ENCODE measurements at places on chromosomes 13 and 19.

- no peak for DNase-seq
Measured at GRCh38 chr13:97538203-97538602, 104.2 kb downstream of the RAP2A start.

GRCh38 chr19:47271949-47272348 lies 2.7 kb upstream of the INAFM1 start:
- DNase-seq, result no peak

DNA sequence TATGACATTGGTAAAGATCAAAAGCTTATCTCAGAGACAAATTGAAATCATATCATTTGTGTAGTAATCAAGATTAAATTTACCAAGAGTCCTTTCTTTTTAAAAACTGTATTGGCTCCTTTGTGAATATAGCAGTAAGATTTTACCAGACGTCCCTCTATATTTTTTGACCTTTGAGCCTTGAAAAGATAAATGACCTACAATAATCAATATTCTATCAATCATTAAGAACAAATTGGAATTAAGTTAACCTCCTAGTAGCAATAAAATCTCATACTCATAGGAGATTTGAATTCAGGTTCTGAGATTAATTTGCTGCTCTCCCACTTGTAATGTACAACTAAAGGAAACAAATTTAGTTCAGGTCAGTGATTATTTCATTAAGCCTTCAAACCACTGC lies 78.3 kb downstream of the FGF14 start:
- DNase-seq, result no peak

- DNase-seq, result no peak
Measured at GRCh38 chr19:16862826-16863415, 25.9 kb upstream of the F2RL3 start.

DNA sequence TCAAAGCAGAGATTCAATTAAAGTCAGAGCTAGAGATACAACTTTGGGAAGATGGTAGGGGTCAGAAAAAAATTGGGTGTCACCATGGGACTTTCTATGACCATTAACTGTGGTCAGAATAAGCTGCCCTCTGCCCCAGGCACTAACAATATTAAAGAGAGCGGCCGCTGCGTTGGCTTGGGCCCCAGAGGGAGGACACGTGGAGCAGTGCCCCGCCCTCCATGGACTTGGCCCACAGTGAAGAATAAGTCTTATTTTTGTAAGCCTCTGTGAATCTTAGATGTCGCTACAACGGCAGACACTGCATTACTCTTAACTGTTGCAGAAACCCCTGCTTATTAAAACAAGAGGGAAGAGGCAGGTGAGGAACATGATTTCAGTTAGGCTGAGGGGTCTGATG lies 172.7 kb downstream of the UQCRFS1 start:
- DNase-seq, result no peak

GRCh38 chr19:38172001-38172400 lies 52.0 kb downstream of the DPF1 start:
- DNase-seq, result no peak

- DNase-seq, result no peak
Measured at GRCh38 chr13:32791545-32792172, 205.4 kb downstream of the PDS5B start.

- no peak for DNase-seq
Measured at GRCh38 chr19:33000910-33001309, 28.9 kb downstream of the FAAP24 start.

GRCh38 chr13:54361460-54361859 lies 1332.8 kb downstream of the OLFM4 start:
- DNase-seq, result no peak

DNA sequence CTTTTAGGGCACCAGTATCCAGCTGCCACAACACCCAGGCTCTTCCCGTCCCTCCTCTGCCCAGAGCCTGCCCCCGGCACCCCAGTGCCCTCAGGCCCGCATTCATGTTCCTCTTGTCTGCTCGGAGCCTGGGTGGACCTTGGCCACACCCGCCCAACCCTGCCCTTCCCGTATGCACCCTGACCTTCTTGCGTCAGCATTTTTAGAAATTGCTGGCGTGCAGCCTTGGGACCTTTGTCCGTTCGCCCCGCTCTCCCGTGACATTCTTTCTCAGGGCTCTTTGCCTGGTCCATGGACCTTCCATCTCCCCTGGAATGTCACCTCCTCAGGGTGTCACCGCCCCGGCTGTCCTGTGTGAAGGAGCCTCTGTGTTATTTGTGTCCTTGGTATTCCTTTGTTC lies 7.6 kb downstream of the NUCB1 start:
- DNase-seq, result no peak

DNA sequence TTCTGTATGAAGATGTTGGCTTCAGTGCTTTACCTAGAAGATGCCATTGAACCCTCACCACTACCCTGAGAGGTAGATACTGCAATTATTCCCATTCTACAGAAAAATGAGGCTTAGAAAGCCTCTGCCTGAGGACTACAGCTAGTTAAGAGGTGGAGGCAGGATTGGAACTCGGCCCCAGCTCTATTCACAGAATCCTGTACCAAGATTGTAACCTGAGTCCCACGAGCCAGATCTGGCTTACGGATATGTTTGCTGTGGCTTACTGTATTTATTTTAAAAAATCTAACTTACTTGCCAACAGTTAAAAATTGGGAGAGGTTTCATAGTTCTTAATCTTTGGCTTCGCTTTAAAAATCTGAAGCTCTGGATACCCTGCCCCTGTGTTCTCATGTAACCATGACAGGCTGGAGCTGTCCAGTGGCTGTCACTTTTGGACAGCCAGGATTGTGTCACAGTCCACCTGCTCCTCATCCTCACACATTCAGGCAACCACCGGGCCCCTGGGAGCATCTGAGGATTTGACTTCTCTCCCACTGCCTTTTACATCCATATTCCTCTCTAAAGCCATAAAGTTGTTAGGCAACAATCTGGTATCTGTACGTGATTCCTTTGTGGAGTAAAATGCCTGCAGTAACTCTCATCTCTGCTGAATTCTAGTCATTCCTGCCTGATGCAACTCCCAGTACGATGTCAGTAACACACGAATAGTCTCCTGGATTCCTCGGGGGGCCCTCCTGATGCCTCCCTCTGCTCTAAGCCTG lies 160.8 kb upstream of the SERP2 start:
- DNase-seq, result no peak

DNA sequence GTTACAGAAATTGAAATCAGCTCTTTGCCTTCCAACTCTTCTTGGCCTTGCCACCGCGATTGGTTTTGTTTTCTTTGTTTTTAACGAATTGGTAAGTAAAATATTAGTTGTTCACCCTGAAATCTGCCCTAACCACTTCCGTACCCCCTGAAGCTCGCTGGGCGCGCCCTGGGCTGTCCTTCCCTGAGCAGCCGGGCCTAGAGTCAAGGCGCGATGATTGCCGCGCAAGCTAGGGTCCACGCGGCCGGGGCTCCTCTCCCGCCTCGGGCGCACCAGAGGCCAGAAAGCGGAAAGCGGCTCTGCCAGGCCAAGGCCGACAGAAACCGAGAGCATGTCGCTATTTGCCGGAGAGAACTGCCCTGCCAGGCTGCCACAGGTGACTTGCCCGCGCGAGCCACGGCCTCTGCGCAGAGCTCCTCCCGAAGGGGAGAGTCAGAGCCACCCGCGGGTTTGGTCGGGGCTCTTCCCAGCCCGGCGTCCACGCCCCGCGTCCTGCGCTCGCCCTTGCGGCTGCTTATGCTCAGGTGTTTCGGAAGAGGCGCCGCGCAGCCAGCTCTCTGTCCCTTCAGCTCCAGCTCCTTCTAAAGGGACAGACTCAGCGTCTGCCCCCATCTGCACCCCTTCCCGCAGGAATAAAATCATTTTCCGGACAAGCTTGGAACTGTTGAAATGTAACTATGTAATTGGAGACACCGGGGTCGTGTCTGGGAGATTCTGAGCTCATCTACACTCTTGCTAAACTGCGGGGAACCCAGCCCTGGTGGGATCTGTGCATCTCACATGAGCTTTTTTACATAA lies 6.6 kb upstream of the CDX2 start:
- DNase-seq, result no peak

- no peak for DNase-seq
Measured at GRCh38 chr13:102757006-102757405, 16.6 kb downstream of the TEX30 start.

GRCh38 chr13:30726192-30726591 lies 9.2 kb upstream of the ALOX5AP start:
- DNase-seq, result no peak

DNA sequence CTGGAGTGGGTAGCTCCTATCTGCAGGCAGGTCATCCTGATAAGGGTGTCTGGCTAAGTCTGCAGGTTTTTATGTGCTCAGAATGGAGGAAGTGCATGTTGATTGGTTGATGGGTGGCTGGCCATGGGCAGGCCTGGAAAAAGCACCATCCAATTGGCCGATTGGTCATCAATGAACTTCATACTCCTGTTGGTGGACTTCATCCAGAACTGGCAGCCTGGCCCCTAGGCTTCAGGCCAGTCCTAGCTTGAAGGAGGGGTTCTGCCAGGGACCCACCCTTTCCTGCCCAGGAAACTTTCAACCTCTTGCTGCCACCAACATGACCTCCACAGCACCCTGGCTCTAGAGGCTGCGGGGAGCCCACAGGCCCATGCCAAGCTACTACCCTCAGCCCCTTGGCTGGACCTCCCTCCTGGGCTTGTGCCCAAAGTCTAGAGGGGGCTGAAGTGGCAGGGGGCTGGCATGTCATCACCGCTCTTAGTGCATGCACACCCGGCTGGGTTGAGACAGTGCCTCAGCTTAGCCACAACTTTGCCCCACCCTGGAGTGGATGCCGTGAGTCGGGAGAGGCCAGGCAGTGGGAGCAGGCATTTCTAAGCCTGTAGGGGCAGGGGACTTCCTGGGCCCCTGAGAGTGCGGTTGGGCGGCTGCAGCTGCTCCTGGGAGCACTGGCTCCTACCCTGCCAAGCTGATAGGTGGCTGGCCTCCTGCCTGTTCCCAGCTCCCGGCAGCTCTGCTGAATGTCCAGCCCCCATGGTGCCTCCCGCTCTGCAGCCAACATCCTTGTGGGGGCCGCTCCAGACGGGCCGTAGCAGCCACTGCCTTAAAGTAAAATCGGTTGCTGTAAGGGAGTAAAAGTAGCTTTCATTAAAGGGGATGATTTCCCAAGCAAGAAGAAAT lies 13.2 kb downstream of the DNAJC15 start:
- DNase-seq, result no peak

All from activated T-helper 1 cell treated with anti-CD3 and anti-CD28 coated beads, Interleukin-2, amount 50 U/mL, for 16 hours (primary cell).